ENCODE measurements at places on chromosomes 5 and 9.

- DNase-seq = no peak
Measured at GRCh38 chr9:87464110-87464991, 33.3 kb upstream of the DAPK1 start.

- DNase-seq = no peak
Measured at GRCh38 chr9:90637626-90638025, 5.0 kb downstream of the DIRAS2 start.

GRCh38 chr9:36854034-36854433 lies 180.0 kb downstream of the PAX5 start:
- no peak for DNase-seq

- DNase-seq = no peak
Measured at GRCh38 chr5:169837686-169838085, 142.6 kb downstream of the INSYN2B start.

GRCh38 chr5:116763987-116764866 lies 189.6 kb upstream of the SEMA6A start:
- no peak for DNase-seq

DNA sequence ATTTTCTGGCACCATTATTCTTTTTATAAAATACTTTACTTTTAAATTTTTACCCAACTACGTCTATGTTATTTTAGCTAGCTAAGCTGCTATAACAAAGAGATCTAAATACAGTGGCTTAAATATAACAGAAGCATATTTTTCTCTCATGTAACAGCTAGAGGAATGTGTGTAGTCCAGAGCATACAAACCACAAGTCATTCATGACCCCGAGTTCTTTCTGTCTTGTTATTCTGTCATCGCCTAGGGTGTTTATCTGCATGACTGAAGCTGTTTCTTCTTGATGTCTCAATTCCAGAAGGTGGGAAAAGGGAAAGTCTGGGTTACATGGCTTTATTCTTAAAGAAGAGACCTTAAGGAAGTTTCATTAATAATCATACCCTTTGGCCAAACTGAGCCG lies 136.9 kb upstream of the RFX3 start:
- DNase-seq = no peak

DNA sequence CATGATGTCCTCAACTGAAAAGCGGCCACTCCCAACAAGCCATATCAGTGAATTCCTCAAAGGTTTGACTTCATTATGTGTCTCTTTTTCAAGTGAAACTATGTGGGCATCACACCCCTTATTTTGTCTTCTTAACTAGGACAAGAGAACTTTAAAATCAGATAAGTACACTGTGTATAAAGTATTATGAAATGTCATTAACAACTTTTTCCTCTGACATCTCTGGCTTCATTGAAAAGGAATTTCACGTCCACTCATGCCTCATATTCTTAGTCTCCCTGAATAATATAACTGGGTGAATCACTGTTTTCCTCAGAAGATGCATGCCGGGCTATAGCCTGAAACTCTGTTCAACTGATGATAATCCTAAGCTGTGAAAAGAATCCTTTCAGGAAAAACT lies 415.8 kb downstream of the ACTL7B start:
- no peak for DNase-seq

GRCh38 chr5:139711067-139711905 lies 63.1 kb downstream of the CXXC5 start:
- peak; percentile 79 for DNase-seq

DNA sequence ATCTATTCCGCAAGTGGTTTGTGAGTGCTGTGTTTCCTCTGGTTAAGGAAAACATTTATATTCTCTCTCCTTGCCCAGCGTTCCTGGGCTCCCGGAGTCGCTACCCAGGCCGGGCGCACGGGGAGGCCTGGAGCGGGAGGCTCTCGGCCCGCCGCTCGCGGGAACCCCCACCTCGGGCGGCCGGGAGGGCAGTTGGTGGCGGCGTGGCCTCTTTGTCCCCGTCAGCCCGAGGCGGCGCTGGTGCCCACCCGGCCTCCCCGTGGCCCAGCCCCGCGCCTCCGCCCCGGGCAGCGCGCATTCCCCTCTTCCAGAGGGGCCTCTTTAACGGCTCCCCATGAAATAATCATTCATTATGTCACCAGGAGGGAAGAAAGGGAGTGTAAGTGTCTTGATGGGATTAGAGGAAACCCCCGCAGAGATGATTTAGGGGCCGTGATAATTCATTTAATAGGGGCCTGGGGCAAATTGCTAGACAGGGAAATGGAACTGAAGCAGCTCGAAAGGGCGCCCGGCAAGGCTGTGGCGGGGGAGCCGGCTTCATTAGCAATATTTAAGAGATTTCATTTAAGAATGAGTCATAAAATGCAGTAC lies 181.9 kb upstream of the TBCA start:
- DNase-seq = peak; percentile 97

DNA sequence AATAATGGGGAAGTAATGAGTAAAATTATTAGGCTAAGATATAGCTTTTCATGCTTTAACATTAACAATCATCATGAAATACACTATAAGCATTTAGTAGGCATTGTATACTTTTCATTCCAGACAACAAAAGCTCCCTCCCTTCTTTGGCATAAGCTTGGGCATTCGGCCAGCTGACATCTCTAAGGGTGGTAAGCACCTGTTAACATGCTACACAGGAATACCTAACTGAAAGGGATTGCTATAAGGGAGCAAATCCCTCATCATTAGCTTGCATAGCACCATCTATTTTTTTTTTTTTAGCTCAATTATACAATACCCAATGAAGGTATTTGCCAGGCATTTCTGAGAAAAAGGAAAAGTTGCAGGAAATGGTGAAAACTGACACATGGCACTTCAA lies 16.6 kb downstream of the STRBP start:
- DNase-seq = no peak

DNA sequence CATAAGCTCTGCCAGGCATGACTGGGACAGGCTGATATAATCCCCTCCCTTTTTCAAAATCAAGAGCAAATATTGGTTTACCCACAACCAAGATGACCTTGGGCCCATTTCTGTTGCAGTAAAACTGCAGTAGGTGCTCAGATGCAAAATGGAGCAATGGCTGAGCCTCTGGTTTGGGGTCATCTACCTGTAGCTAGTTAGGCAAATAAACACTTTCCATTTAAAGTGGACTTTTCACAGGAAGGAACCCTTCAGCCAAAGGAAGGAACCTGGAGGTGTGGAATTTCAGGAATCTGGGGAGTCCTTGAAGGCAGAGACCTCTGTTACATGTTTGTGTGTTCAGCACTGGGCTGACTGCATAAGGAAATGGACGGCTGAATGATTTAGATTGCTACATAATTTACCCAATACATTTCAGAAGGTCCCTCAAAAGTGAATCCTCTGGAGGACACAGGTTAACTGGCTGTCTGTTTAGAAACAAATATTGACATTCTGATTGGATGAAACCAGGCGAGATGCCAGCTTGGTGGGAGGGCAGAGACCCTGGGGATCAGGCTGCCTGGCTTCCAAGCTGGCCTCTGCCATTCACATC lies 170.1 kb upstream of the ZNF618 start:
- no peak for DNase-seq

DNA sequence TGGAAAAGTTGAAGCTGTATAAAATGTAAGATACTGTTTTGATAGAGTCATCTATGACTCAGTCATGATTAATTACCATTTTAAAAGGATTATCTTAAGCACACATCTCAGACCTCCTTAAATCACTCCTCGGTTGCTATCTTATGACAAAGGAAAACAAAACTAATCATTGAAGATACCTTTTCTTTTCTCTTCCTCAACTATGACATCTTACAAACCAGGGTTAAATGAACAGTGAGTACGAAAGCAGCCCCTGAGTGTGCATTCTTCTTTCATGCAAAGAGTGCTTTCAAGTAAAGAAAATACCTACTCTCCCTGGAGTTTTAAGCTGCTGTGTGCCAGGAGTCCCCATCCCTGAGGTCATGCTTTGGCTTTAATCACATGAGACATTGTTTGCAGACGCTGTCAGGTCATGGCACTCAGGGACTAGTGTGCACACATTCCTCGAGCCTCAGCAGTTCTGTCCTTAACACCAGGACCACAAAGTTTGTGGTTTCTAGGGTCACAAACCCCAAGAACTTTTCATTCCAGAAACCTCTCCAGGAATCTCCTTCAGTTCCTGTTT lies 86.7 kb upstream of the ICE1 start:
- no peak for DNase-seq

DNA sequence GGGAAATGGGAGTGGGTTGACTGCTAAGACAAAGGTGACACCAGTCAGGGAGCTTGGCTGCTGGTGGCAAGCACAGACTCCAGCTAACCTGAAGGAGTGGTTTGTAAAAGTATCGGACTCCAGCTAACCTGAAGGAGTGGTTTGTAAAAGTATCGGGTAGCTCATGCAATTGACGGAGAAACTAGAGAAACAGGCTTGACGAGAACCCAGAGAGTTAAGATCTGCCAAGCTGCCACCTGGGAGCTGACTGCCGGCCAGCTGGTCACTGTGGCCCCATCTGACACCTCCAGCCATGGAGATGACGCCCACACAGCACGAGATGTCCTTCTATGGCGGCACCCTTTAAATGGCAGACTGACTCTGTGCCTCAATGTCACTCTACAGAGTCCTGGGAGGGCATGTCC lies 28.3 kb upstream of the CRB2 start:
- no peak for DNase-seq

GRCh38 chr5:131641494-131641893 lies 6.5 kb upstream of the RAPGEF6 start:
- DNase-seq = no peak

DNA sequence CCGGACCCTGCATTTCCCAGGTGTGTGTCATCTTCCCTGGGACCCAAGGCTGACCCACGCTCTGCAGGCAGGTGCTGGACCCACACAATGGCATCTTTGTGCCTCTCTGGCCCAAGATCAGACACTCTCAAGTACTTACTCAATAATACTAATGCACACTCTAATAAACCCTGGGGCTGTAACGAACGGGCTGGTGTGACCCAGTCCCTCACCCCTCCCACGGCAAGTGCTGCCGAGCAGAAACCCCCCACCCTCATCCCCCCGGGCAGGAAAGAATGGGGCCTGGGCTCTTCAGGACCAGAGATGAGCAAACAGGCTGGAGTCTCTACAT lies 1.1 kb upstream of the OBP2B start:
- no peak for DNase-seq

- DNase-seq = no peak
Measured at GRCh38 chr5:60026161-60026560, 132.6 kb upstream of the PDE4D start.

DNA sequence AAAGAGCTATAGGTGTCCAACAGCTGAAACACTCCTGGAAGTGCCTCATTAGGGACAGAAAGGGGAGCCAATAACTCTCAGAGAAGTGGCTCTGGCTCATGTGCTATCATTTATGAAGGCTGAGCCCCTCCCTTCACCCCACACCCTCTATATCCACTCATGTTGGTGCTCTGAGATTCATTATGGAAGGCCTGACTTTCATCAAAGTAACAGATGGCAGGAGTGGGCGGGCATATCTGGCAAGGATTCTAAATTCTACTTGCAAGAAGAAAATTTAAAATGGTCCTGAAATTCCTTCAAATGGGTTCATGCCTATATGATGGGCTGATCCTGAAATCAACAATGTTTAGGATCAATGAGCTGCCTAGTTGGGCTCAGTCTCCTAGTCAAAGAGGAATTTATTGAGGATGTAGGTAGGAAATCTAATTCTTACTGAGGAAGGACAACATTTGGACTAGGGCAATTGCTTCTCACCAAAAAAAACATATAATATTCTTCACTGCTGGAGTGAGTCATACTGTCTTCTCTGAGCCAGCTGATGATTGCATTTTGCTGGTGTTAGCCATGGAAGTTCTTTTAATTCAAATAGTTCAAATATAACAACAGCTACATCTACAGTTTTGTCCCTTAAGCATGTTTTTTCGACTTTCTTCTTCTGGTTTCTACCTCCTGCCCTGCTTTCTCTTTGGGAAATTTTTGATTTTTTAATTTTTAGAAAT lies 23.5 kb downstream of the NMRK1 start:
- peak; percentile 15 for DNase-seq

DNA sequence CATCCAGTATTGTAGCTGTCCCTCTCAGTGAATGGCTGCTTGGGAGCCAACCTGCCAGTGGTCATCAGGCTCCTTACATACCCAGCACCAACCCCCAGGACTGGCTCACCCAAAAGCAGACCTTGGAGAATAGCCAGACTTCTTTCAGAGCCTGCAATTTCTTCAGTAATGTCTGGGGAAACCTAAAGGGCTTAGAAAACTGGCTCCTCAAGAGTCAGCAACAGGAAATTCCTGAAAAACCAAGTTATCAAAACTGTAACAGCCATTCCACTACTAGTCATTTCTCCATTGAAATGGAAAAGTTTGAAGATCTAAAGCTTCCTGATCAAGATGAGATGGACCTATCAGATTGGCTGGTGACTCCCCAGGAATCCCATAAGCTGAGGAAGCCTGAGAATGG lies 12.3 kb upstream of the STING1 start:
- DNase-seq = no peak

DNA sequence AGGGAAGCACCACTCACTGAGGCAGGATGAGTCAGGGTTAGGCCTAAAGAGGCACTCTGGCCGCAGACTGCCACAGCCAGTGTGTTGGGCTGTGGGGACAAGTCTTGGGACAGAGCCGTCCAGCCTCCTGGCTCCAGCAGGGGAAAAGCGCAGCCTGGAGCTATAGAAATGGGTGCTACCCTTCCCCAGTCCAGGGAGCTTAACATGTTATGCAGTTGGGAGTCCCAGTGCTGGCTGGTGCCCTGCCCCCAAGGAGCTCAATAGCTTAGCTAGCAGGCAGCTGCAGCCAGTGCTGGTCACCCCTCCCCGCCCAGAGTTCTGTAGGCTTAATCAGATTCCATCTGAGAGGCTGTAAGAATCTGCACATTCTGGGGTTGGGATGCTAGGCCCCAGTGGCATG lies 399.6 kb upstream of the TUSC1 start:
- DNase-seq = no peak

DNA sequence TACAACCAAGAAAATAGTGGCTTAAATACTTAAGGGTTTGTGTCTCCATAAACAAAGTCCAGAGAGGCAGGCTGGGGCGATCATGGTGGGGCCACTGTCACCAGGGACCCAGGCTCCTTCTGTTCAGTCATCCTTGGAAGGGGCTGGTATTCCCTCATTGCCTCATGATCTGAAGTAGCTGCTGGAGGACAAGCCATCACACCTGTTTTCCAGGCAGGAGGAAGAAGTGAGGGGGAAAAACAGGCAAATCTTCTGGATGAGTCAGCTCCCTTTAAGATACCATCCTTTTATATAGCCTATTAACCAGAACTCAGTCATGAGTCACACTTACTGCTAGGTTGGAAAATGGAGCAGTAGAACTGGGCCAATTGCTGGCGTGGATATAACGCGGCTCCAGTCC lies 92.3 kb downstream of the DAP start:
- DNase-seq = no peak
